Hematopoietic multipotent progenitor cell (in vitro differentiated cells): ENCODE measurements at places on chromosomes 12 and 14.

DNA sequence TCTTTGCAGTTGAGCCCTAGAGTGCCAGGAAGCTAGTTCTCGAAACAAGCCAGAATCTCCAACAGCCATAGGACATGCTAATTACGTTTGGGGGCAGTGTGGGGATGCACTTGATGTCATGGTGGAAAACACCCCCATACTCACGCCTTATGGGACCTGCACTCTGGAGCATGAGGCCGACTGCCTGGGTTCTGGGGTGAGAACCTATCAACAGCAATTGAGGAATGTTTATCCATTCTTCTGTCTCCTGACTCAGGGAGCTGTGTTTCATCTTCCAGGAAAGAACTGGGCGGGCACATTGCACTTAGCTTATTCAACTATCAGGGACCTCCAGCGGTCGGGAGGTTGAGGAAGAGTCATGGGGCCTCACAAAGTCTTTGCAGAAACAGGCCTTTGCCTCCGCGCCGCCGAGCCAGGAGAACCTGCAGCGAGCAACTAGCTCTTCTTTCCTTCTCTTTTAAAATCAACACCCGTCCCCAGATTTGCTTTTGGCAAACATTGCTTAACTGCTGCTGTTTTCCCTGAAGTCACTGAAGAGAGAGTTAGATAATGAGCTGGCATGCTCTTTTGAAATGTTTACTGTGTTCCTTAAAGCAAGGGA lies 226.1 kb upstream of the DIO3 start:
- no peak for DNase-seq

- peak; percentile 36 for DNase-seq
These were observed 4.3 kb upstream of the BRMS1L start for GRCh38 chr14:35821564-35822411.

DNA sequence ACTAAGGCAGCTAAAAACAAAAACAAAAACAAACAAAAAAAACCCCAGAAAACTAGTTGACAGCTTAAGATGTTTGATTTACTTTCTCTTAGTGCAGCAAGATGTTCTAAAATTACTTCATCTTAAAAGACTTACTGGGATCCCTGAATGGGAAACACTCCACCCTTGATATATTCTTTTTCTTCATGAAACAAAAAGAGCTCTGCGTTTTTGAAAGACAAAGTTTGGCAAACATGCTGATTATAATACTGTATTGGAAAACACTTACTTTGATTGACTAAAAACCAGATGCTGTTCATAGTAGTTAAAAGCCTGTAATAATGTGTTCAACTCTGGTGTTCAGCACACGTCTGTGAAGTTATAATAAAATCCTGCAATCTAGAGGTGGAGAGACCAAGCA lies 136.8 kb downstream of the SRGAP1 start:
- DNase-seq = no peak

- no peak for DNase-seq
These were observed 187.9 kb downstream of the EPS8 start for GRCh38 chr12:15601210-15601800.

DNA sequence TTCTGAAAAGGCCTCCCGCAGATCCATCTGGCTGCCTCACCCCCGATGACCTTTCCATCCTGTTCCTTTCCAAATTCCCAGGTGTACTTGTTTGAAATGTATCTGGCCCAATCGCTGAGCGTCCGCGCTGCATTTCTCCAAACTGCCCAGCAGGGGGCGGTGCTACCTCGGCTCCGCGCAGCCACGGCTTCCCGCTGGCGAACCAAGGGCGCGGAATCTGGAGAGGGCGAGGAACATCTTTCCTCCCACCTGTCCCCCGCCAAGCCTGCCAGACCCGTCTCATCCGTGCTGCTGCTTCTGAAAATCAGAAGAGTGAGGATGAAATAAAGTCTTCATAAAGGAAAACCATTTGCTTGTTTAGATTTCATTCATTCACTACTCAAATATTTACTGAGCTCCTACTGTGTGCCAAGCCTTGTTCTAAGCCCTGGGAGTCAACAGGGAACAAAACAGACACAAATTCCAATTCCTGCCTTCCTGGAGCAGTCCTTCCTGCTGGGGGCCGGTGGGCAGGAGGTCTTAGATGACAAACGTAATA lies 16.8 kb upstream of the MYL2 start:
- peak; percentile 40 for DNase-seq

DNA sequence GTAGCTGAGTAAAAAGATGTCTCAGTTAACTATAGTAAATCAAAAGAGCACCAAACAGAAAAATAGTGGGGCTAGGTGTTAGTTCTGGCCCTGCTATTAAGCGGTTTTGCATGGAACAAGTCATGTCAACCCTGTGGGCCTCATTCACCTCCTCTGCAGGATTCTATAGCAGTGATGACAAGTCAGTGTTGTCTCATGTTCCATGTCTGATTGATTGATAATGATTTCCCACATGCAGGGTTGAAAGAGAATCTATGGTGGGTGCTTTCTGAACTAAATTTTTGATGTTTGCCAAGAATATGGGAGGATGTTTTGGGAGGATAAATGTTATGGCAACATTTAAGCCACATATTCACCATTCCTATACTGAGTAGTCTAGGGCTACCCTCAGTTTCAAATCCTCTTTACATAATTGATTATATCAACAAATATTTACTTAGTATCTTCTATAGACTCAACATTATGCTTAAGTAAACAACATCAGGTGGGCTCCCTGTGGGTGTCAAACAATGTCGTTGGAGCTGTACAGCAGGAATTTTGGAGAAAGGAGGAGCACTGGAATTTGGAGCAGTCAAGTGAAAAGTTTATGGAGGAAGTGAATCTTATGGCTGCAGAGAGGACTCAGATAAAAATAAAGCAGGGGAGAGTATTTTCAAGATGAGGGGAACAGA lies 48.6 kb downstream of the IRAK3 start:
- DNase-seq = no peak

DNA sequence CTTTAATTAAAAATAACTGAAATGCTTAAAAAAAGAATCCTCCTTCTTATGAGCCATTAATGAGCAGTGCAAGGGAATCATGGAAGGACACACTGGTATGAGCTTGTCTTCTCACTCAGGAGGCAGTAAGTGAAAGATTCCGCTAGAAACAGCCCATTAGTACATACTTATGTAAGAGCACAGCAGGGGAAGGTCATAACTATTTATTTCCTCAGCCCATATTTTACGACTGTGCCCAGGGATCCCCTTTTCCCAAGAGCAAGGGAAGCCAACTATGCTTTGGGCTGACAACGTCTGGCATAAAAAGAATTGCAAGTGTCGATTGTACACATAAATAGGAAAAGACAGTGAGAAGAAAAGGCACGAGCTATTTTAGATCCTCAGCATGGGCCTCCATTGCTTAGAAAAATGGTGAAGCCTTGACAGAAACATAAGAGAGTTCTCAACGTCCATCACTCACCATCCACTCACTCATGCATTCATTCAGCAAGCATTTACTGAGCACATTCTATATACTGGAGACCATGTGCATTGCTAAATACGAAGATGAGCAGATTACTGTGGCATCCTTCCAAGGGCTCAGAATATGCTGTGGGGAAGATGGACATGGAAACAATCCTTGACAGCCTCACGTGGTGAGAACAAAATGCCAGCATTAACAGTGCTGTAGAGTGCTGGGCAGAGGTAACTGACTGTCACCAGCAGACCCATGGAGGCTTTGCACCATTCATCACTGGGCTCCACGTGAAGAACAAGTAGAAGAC lies 152.7 kb downstream of the NTF3 start:
- no peak for DNase-seq

DNA sequence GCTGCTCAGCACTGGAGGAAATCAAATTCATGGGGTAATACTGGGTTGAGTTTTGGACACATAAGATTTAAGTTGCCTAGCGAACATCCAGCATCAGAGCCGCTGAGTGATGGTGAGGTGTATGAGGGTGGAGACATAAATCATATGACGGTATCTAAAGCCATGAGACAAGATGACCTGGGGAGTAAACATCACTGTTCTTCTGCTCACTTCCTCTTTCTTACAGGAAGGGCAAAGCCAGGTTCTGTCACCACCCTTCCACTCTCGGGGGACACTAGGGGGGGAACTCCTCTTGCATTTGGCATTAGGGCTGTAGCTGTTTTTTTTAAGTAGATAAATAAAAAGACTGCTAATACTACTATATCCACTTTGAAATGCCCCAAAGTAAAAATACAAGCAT lies 24.0 kb downstream of the PRDM4 start:
- DNase-seq = no peak

DNA sequence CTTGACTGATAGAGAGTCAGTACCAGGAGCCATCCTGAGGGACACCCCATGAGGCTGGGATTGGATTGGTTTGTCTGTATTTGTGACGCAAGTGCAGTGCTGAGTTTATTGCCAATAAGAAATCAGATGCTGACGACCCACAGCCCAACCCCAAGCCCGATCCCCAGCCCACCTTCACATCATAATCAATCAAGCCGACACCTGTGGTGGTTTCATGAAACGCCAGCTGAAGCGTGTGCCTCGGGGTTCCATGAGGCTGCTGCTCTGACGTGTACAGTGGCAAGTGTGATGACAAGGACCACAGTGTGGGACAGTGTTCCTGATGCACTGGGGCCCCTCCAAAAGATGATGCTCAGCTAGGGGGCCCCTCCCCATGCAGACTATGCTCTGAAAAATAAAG lies 62.1 kb upstream of the C14orf180 start:
- DNase-seq = no peak

DNA sequence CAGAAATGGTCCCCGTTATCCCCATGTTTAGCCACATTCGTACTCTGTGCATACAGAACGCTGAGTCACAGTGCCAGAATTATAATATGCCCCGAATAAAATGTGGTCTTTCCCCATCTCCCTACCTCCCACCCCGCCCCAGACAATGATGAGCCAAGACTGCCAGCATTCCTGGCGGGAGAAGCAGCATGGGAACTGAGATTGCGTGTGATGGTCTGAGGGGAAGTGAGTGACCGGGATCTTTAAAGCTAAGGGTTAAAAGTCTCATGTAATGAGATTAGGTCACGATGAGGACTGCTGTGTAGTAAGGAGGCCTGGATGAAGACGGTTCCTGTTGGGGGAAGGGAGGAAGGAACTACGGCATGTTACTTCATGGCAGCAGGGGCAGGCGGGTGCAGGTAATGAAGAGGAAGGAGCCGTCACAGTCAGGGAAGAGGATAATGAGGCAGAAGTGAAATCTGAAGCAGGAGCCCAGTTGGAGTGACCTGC lies 243.3 kb upstream of the FKBP4 start:
- no peak for DNase-seq

DNA sequence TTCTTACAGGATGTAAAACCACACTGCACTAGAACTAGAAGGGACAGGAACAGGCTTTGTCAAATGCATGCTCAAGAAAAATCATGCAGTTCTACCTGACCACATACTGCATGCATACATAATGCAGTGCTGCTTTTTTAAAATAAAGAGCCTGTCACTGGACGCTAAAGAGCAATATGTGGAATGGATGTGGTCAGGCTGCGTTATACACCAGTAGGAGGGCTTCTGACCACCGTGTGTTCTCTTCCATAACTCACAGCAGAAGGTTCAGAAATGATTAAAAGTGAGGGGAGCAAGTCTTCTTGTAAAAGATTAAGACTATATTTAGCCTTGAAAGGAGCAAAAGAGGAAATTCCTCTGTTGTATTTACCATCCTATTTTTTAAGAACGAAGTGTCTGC lies 392.0 kb downstream of the EMP1 start:
- DNase-seq = no peak

- no peak for DNase-seq
These were observed 23.7 kb upstream of the CERS5 start for GRCh38 chr12:50190859-50191258.

DNA sequence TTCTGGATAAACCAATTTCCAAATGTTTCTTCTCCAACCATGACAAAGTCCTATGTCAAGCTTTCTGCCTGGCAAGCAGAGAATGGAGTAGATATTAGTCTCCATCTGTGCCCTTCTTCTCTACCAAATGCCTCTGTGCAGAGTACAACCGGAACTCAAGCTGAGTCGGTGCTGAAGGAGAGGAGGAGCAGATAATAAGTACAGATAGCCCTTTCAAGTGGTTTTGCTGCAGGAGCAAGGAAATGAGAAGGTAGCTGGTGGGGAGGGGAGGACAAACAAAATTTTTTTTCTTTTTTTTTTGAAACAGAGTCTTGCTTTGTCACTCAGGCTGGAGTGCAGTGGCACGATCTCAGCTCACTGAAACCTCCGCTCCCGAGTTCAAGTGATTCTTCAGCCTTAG lies 14.2 kb upstream of the HELB start:
- peak; percentile 53 for DNase-seq

DNA sequence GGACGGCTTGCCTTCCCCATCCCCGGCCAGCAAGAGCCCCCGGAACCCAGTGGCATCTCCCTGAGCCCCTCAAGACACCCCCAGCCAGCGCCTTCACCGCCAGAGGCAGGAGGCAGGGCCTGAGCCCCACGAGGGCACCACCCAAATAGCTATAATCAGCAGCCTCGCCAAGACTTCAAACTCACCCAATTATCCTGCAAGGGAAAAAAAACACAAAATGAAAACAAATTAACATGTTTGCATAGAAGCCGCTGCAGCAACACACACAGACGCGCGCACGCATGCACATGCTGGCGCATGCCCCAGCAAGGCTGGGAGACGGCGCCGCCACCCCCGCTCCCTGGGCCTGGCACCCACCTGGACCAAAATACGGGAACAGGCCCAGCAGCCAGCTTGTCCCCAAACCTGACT lies 15.8 kb downstream of the FAM222A start:
- DNase-seq = no peak

GRCh38 chr14:28975084-28975483 lies 208.5 kb downstream of the FOXG1 start:
- DNase-seq = no peak

GRCh38 chr12:11717519-11717961 lies 68.1 kb downstream of the ETV6 start:
- DNase-seq = no peak

GRCh38 chr12:81472934-81473333 lies 286.2 kb downstream of the PPFIA2 start:
- DNase-seq = no peak

DNA sequence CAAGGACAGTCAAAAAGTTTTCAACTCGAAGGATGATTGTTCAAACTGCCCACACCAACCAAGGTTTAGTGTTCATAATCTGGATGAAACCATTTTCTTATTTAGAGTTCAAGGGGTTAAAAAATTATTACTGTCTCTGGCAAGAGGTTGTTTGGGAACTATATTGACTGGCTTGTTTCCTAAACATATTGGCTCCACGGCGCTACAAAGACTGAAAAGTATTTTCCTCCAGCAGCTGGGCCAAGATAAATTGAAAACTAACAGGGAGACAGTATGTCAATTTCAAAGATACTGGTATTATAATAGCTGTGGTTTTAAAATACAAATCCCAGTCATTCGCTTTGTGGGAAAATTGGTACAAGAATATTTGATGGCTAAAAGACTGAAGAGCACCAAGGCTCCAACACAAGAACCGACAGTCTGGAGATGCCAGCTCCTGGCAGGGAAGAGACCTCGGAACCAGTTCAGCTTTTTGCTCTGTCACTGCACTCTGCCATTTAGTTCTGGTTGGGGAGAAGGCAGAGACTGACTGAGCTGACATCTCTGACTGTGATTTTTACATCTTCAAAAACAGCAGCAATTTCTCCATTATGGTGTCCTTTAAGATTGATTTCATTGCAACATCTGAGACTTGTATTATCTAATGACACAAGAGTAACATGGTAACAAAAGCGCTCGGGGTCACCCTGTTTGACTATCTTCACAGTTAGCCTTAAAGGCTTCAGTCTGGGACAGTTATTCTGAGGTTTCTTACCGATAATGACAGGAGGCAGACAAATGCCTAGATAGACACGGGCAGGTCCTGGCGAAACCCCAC lies 62.0 kb downstream of the ST8SIA1 start:
- DNase-seq = no peak

GRCh38 chr14:63922696-63923421 lies 70.1 kb downstream of the SYNE2 start:
- no peak for DNase-seq

GRCh38 chr12:25938581-25938980 lies 19.9 kb upstream of the RASSF8 start:
- no peak for DNase-seq

GRCh38 chr12:113568021-113568420 lies 96.3 kb upstream of the LHX5 start:
- DNase-seq = no peak
